Fibroblast of lung (primary cell): ENCODE measurements at places on chromosomes 6 and 20. TPM values are rescaled to one million over a fixed set of nuclear protein-coding genes. Genes with fewer than 3 reads are reported as not detected.

DNA sequence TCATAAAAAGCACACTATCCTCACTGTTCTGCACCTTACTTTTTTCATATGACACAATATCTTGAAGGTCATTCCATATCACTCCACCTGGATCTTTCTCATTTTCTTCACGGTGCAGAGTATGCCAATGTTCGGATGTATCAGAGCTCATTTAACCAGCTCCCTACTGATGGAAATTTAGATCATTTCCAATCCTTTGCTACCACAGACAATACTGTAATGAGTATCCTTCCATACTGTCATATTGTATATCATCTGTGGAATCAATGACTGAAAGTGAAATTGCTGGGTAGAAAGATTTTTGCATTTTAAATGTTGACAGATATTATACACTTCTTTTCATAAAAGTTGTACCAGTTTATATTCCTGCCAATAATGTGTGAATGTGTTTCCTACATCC is 2.2 kb upstream of the RAB44 start:
- no peak for DNase-seq

DNA sequence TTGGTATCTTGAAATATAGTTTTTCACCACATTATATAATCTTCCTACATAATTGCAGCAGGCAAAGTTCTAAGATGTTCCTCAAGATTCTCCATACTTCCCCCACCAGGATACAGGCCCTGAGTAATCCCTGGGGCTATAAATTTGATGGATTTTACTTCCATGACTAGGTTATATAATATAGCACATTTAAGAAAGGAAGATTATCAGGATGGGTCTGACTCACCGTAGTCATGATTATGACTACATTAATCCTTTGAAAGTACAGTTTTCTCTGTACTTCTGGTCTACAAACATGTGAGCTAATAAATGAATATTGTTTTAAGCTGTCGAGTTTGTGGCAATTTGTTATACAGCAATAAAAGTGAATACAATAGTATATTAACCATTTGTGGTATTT is 122.5 kb downstream of the MACROD2 start:
- no peak for DNase-seq

- no peak for DNase-seq
These were observed 414.6 kb downstream of the CDH26 start for GRCh38 chr20:60372822-60373221.

DNA sequence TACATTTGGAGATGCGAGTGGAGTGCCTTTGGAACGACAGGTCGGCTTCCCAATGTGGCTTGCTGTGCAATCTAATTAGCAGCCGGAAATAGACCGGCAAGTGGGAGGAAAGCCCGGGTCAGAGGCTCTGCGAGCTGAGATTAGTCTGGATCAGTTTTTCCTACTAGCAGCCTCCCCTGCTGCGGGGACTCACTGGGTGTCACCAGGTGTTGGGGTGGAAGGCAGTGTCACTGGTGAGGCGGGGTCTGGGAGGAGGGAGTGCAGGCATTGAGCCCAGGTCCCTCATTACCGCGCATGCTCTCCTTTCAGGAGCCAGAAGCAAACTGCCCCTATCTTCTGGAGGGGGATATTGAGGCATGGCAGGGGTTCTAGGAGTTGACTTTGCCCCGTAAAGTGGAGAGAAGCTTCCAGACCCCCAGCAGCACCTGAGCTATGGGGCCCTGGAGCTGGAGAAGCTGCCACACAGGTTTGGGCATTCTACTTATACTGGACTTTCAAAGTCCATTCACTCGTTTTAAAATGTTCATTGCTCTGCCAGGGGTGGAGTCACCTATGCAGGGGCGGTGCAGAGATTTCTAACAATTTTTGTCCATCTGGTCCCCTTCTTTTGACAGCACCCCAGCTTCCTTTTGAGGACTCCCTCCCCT is 11.0 kb downstream of the SULF2 start:
- no peak for DNase-seq

The SAYSD1 gene
- total RNA-seq = 13.9 and 17.2 TPM in 2 replicates
